ENCODE measurements at places on chromosomes 4 and X.
A peak's percentile ranks its signal among the peaks of the same experiment; 100 is the strongest.

GRCh38 chr4:164596318-164596878 is 157.5 kb upstream of the SMIM31 start:
- DNase-seq, result no peak

- DNase-seq, result no peak
Observed at GRCh38 chr4:1898007-1898406, 26.8 kb downstream of the NSD2 start.

GRCh38 chr4:185318679-185319078 is 77.0 kb downstream of the LRP2BP start:
- no peak for DNase-seq

- no peak for DNase-seq
Observed at GRCh38 chr4:116386856-116387255, 698.5 kb downstream of the TRAM1L1 start.

GRCh38 chrX:132393085-132393484 is 95.8 kb downstream of the MBNL3 start:
- DNase-seq, result no peak

GRCh38 chr4:188660796-188661195 is 521.6 kb downstream of the TRIML1 start:
- DNase-seq, result no peak

- no peak for DNase-seq
Observed at GRCh38 chr4:98026362-98026761, 116.9 kb downstream of the STPG2 start.

DNA sequence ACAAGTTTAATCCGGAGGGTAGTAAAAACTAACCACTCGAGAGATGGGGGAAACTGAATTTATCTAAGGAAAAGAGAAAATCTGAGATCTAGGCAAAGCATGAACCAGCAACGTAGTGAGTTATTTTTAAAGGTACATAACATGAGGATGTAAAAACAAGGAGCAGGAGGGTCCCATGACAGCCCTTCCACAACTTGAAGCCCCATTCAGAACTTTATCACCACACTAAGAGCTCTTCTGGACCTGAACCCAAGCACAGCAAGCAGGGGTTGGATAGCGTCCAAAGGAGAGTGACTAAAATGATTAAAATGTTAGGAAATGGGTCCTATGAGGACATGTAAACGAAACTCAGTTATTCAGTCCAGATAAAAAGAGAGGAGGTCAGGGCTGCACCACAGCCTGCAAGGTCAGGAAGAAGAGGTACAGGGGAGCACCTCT is 16.2 kb downstream of the SH3RF1 start:
- no peak for DNase-seq

GRCh38 chrX:66200855-66201795 is 37.1 kb downstream of the HEPH start:
- DNase-seq, result peak; percentile 5

DNA sequence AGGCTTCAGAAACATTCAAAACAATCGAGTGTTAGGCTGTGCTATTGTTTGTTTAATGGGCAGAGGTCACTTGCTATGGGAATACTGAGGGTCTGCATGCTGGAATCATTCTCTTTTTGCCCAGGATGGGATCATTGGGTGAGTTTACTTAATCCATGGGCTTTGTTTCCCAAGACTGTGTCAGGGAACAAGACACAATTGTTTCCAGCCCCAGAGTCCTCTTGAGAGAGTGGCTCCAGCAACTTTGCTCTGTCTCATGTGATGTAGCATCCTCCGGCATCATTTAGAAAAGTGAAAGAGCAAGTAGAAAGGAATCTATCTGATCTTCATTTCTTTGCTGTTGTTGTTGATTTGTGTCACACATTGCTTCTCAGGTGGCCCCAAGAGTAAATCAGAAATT is 1.8 kb downstream of the TENM3 start:
- DNase-seq, result no peak

- DNase-seq, result no peak
Observed at GRCh38 chr4:38366997-38367396, 297.0 kb upstream of the KLF3 start.

- no peak for DNase-seq
Observed at GRCh38 chrX:72470532-72471223, 102.0 kb downstream of the HDAC8 start.

GRCh38 chrX:94751611-94752010 is 1077.6 kb downstream of the FAM133A start:
- DNase-seq, result no peak

DNA sequence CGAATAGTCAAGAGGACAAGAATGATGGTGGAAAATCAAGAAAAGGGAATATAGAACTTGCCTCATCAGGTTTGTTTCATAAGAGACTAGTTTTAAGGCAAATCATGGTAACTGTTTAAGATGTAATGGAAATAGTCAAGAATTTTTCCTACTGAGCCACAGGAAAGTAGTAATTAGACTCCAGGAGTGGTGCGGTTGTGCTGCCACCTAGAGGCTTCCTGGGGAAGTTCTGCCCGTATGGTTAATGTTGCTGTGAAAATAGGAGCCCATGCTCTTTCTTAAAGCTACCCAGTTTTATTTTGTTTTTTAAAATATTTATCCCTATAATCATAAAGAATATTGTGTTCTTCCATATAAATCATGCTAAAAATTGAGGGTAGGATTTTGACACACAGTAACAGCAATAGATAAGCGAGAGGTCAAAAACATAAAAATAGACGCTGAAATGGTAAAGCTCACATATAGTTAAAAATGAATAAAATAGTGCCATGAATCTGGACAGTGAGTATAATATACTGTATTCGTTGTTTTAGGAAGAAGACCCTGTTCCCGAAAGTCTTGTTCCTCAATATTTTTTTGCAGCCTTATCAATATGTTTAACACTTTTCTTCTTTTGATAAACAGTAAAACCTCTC is 87.0 kb downstream of the PHOX2B start:
- peak; percentile 65 for DNase-seq

DNA sequence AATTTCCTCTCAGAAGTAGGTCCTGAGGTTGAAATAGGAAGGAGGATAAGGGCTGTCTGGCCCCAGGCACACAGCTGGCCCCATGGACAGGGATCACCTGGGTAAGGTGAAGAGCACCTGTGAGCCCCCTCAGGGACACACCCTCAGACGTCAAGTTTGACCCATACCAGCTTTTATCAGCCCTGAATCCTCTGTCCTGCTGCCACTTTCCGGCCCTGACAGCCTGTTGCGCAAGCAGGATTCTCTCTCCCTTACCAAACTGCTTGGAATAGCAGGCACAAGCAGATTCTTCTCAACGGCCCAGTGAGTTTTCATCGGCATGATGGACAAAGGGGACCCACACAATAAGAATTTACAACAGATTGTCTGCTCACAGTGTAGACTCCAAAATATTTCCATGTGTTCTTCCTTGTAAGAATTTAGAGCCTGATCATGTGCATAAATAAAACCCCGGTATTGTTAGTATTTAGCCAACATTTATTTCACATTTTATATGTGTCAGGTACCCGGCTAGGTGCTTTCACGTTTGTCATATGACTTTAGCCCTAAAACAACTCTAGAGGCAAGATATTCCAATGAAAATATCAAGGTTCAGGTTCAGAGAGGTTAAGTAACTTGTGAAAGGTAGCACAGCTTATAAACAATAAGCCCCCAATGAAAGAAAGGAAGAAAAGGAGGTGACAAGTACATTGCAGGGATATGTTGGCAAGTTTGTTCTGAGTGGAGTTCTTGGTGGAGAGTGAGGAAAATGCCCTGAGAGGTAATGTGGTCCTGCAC is 107.2 kb upstream of the KIT start:
- no peak for DNase-seq

GRCh38 chr4:137510557-137511265 is 21.6 kb downstream of the PCDH18 start:
- DNase-seq, result peak; percentile 82

- no peak for DNase-seq
Observed at GRCh38 chr4:7557456-7557855, 122.7 kb upstream of the PSAPL1 start.

GRCh38 chrX:13742397-13743176 is 8.0 kb downstream of the OFD1 start:
- peak; percentile 60 for DNase-seq

DNA sequence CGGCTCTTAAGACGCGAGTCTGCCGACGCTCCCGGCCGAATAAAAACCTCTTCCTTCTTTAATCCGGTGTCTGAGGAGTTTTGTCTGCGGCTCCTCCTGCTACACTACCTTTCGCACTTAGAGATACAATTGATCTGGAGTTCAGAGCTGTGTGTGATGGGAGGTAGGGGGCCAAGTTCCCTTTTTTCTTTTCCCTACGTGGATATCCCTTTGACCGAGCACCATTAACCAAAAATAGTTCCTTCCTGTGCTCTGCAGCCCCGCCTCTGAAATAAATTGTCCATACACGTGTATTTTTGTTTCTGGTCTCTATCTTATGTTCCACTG is 555 bp upstream of the PGM2 start:
- DNase-seq, result no peak

- no peak for DNase-seq
Observed at GRCh38 chr4:155724731-155725130, 34.1 kb upstream of the GUCY1B1 start.
